ENCODE measurements at places on chromosomes 13 and 19.

DNA sequence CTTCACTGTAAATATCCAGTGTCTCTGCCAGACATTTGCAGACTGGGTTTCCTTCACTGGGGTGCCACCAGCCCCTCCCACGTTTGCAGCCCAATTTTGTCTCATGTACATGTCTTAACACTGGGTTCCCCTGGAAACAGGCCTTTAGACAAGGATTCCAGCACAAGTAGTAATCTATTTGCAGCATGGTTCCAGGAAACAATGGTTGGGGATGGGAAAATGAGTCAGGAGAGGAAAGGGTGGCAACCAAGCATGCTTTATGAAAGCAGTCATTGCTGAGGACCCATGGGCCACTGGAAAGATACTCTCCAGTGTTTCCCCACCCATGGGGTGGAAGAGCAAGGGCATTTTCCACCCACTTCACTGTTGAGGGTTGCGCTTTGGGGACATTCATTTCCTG lies 53.6 kb upstream of the FARP1 start:
- no peak for DNase-seq

- peak; percentile 86 for DNase-seq
These were observed 690 bp upstream of the ARRDC2 start for GRCh38 chr19:18007044-18007916.

DNA sequence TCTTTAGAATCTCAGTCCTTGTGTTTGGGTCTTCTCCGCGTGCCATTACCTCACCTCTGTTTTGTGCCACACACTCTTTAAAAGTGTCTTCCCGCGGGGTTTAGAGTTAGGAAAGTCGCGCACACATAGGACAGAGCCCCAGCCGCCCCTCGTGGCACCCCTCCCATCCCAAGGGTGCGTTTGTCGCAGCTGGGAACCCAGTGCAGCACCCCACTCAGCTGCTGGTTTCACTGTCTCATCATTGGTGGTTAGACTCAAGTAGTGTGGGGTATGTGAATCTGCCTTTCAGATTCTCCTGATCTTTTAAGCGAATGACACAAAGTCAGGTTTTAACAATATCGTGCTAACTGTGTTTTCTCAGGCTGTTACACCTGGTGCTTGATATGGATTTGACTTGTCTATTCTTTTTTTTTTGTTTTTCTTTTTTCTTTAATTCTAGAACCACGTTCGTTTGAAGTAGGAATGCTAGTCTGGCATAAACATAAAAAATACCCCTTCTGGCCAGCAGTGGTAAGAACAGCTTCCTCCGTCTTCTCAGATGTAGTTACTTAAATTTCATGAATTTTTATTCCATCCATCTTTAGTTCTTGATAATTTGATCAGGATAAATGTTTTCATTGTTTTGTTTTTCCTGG lies 19.5 kb upstream of the NDUFS7 start:
- DNase-seq = no peak

DNA sequence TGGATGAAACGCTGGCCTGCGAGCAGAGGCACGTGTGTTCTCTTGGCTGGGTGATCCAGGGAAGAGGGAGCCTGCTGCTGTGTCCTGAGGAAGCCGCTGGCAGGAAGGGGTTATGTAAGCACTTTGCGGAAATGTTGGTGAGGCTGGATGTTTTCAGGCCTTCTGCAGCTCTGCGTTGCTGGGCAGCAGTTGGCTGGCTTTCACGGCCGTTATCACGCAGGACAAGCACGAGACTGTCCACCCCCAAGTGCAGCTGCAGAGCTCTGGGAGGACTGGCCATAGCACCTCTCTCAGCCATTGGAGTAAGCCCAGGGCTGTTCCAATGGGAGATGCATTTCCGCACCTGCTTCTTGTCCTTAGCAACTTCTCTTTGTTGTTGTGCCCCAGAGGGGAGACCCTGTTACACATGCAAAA lies 146.9 kb upstream of the SOX21 start:
- DNase-seq = no peak
